ENCODE measurements at places on chromosomes 7 and 10. TPM values are rescaled to one million over a fixed set of nuclear protein-coding genes. Genes with fewer than 3 reads are reported as not detected.

DNA sequence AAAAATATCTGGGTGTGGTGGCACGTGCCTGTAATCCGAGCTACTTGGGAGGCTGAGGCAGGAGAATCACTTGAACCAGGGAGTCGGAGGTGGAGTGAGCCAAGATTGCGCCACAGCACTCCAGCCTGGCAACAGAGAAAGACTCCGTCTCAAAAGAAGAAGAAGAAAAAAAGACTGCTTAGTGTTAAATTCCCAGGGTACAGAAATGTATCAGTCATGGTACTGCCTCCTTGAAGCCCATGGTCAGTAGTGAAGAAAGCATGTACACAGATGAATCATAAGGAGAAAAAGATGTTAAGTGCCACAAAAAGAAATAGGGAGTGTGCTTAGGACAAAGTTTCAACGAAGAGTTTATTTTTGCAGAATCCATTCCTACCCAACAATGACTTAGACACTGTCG is 62.5 kb upstream of the KMT2E start:
- H3K4me3 ChIP-seq: no peak overlapping the region
- H3K4me1 ChIP-seq: no peaks in the 10 kb centered on the region

- no peak overlapping the region for H3K27ac ChIP-seq
- peaks cover 16% of the 10 kb centered on the region for H3K4me1 ChIP-seq
- no peaks in the 10 kb centered on the region for H3K27me3 ChIP-seq
These were observed 101.8 kb upstream of the ZMIZ1 start for GRCh38 chr10:78966844-78967488.

Gene TDRD1
- 0.64 TPM for polyA plus RNA-seq

DNA sequence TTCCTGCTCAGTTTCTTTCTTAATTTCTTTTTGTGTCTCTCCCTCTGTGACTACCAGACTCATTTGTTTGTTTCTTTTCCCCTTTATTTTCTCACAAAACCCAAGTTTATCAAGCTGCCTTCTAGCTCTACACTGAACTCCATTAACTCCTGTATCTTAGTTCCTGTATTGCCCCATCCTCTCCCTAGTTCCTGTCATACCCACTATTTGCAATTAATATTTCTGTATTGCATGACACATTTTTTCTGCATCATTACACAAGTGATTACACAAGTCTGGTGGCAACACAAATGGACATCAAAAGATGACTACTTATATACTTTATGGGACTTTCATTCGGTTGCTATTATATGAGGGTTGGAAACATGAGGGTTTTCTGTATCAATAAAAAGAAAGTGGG is 26.9 kb upstream of the OR9A4 start:
- DNase-seq: no peak
- H3K27me3 ChIP-seq: no peaks in the 10 kb centered on the region
- 0 out of 2 replicates have a peak, but pooled peaks cover 7% of the 10 kb centered on the region for H3K4me1 ChIP-seq
- no peak overlapping the region for H3K27ac ChIP-seq
- H3K36me3 ChIP-seq: no peaks in the 10 kb centered on the region

Gene HOXA11
- not detected for polyA plus RNA-seq

Gene HOXA5
- polyA plus RNA-seq: not detected

DNA sequence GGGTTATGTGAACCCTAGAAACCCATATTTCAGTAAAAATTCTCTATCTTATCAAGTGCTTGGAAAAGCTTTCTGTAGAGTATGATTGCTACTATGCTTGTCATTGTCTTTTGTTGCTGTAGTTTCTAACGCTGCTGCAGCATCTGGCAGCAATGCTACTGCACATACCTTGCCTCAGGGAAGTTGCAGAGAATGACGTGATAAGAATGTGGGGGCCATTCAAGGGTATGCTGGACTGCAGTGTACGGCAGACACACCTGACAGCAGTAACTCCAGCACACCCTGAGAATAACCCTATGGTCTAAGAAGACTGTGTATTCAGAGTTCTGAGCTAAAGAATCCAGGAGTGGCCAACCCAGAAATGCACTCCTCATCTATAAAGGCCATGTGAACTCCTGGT is 20.5 kb downstream of the TRIM4 start:
- H3K4me1 ChIP-seq: no peaks in the 10 kb centered on the region
- H3K36me3 ChIP-seq: 0 out of 2 replicates have a peak, but pooled peaks cover 4% of the 10 kb centered on the region
- H3K4me3 ChIP-seq: no peak overlapping the region
- no peaks in the 10 kb centered on the region for H3K27me3 ChIP-seq

- no peak overlapping the region for H3K4me3 ChIP-seq
- H3K27me3 ChIP-seq: peaks cover 55% of the 10 kb centered on the region
- no peaks in the 10 kb centered on the region for H3K4me1 ChIP-seq
- H3K36me3 ChIP-seq: no peaks in the 10 kb centered on the region
These were observed 3.0 kb downstream of the ADRA2A start for GRCh38 chr10:111079781-111080180.

- H3K27ac ChIP-seq: no peak overlapping the region
- H3K4me1 ChIP-seq: no peaks in the 10 kb centered on the region
- H3K4me3 ChIP-seq: no peak overlapping the region
- no peaks in the 10 kb centered on the region for H3K27me3 ChIP-seq
These were observed 626.4 kb downstream of the TNS3 start for GRCh38 chr7:46955531-46955930.
